ENCODE measurements at places on chromosomes 16 and 17.

- peak; percentile 77 for DNase-seq
These were observed 27.2 kb upstream of the BEAN1 start for GRCh38 chr16:66399930-66400329.

DNA sequence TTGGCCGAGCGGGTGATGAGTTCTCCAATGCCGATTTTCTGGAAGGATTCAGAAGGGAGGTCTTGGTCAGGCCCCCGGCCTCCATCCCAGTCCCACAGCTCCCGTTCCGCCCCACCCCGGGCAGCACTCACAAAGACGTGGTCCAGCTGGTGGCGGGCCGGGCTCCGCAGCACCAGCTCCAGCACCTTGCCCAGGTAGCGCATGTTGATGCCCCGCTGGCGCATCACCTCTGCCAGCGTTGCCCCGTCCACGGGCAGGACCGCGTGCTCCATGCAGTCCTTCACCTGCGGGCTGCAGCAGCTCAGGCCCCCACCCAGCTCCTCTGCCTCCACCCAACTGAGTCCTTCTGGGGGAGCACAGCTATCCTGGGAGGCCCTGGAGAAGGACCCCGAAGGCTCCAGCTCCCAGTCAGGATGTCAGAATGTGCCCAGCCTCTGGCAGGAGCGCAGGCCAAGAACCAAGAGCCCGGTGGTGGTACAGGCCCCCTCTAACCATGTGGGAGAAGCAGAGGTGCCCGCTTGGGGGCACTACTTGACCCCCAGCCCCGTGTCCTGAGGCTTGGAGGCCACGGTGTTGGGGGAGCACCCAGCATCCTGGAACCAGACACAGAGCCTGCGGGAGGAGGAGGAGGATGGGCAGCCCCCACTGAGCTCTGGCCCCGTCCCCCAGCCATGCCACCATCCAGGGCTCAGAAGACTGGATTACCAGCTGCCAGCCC is 16.2 kb downstream of the CLUH start:
- DNase-seq, result no peak

DNA sequence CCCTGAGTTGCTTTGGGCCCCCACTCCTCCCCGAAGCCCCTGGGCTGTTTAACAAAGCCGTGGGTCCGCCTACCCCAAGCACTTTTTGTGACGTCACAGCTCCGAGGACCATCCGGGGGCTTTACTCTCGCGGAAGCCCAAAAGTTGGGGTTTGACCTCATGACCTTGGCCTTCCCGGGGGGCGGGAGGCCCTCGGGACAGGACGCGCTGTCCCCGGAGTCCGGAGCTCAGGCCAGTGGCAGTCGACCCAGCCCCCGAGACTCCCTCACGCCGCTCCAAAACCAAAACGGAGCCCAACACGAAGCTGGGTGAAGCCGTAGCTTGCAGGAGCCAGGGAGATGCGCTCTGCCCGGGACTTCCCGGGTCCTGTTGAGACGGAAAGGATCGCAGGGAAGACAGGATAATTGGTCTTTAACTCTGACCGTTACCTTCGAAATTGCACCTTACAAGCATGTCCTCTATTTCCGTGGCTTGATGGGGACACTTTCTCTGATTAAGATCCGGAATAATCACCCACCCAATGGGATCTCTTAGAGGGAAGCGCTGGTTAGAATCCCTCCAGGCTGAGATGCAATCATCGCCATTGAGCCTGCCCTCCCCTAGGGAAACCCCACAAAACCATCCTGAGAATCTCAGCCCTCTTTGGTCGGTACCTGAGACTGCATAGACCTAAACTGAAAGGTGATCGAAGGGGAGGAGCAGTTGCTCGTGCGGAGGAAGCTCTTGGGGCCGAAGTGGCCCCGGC is 4.9 kb upstream of the SOX9 start:
- DNase-seq, result no peak

- DNase-seq, result no peak
These were observed 15.1 kb upstream of the CIBAR2 start for GRCh38 chr16:85127379-85127723.

GRCh38 chr16:228151-228851 is 948 bp downstream of the LUC7L start:
- DNase-seq, result peak; percentile 28

- DNase-seq, result no peak
These were observed 27.8 kb downstream of the ADAM11 start for GRCh38 chr17:44786551-44787081.
